ENCODE measurements at places on chromosomes 6 and 20.

- no peak for DNase-seq
Observed at GRCh38 chr20:6975311-6975710, 207.8 kb downstream of the BMP2 start.

- no peak for DNase-seq
Observed at GRCh38 chr6:104396077-104396476, 463.6 kb downstream of the HACE1 start.

GRCh38 chr6:87572021-87572420 is 17.8 kb downstream of the RARS2 start:
- no peak for DNase-seq

DNA sequence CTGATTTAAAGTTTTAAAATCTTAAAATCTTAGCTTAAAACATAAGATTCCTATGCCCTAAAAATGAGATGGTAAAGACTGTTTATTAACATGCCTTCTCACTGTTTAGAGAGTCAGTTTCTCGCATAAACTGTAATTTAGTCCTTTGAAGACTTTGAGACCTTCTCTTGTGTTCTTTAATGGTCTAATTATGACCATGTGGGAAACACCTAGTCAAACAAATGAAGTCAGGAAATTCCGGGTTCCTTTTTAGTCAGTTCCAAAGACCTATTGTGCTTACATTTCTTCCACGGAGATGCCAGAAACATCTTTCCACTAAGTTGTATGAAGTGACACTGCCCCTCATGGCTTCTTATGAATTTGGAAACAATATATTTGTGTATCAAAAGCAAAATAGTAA is 64.2 kb upstream of the KIF25 start:
- DNase-seq, result no peak
